G401 (cell line): ENCODE measurements at places on chromosomes 6 and 20. TPM values are rescaled to one million over a fixed set of nuclear protein-coding genes. Genes with fewer than 3 reads are reported as not detected.

Gene POPDC3
- 36.4 and 37.8 TPM in 2 replicates for total RNA-seq

Gene TMEM200A
- total RNA-seq: not detected in 2 replicates

Gene ARHGAP40
- total RNA-seq: not detected in 2 replicates

Gene DNMT3B
- total RNA-seq: 23.4 and 29.1 TPM in 2 replicates

DNA sequence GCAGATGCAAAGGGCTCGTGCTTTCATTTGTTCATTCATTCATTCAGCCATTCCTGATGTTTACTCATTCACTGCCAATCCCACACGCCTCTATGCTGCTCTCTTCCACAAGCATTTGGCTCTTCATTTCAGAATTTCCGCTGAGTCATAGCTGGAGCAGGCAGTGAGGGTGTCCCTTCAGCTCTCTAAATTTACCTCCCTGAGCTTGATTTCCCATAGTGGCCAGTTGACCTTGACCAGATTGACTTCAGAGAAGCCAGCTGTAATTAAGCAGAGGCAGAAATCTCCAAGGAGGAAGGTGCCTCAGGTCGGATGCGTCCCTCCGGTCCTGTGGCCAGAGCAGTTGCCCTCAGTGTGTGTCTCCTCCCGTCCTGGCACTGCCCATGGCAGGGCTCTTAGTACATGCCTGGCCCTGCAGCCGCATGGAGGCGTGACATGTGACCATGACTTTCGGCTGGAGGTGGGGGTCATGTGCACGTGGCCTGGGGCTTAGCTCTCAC lies 267.2 kb upstream of the ECI2 start:
- no peak for DNase-seq
